Left forelimb (tissue), 1 donor: ENCODE measurements at places on chromosomes 4 and X.

GRCh38 chrX:150454508-150455214, 91.5 kb downstream of the MAMLD1 start:
- no peak for DNase-seq

GRCh38 chr4:1960170-1960825, 48.5 kb downstream of the NELFA start:
- DNase-seq, result no peak

DNA sequence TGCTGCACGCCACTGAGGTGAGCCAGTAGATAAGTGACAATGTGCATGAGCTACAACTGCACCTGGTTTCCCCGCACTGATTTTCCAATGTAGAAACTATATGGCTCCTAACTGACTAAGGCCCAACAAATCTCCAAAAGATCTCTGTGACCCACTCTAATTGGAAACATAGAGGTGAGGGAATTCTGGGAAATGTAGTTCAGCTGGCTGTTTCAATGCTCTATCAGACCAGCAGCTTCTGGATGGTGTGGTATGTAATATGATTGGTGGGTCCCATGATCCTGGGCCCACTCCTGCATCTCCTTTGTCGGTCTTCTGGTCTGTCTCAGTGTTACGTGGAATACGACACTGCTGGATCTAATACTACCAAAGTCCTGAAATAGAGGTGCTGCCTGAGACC, 18.6 kb downstream of the CCDC160 start:
- DNase-seq, result no peak

GRCh38 chr4:136369073-136369472, 1163.2 kb downstream of the PCDH18 start:
- no peak for DNase-seq

- DNase-seq, result no peak
These were observed 5.3 kb downstream of the CRMP1 start for GRCh38 chr4:5887361-5888221.

GRCh38 chr4:144298519-144298918, 158.0 kb upstream of the GYPA start:
- no peak for DNase-seq

GRCh38 chr4:153788051-153788412, 851 bp downstream of the SFRP2 start:
- no peak for DNase-seq

- DNase-seq, result no peak
These were observed 65.3 kb downstream of the EFNB1 start for GRCh38 chrX:68894142-68894512.

GRCh38 chr4:158169931-158170690, 2.7 kb downstream of the GASK1B start:
- DNase-seq, result no peak

- no peak for DNase-seq
These were observed 30.2 kb upstream of the ELF2 start for GRCh38 chr4:139207247-139207646.

GRCh38 chr4:158350161-158350560, 139.9 kb downstream of the TMEM144 start:
- DNase-seq, result no peak

GRCh38 chrX:15158350-15158735, 111.5 kb downstream of the ASB9 start:
- no peak for DNase-seq

DNA sequence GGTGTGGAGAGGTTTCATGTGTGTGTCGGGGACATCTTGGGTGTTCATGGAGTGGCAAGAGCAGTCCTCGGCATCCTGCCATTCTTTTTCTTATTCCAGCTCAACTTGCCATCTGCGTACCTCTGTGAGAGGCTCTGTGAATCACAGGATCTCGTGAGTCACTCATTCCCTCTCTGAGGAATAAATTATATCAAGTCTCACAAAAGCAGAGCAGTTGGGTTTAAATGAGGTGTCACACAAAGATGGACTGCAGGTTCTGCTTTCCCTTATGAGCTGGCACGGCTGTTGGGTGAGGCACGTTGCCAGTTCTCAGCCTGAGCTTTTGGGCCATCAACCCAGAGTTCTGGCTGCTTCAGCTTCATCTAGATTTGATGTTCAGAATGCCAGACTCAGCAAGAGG, 6.8 kb upstream of the OCIAD2 start:
- no peak for DNase-seq

DNA sequence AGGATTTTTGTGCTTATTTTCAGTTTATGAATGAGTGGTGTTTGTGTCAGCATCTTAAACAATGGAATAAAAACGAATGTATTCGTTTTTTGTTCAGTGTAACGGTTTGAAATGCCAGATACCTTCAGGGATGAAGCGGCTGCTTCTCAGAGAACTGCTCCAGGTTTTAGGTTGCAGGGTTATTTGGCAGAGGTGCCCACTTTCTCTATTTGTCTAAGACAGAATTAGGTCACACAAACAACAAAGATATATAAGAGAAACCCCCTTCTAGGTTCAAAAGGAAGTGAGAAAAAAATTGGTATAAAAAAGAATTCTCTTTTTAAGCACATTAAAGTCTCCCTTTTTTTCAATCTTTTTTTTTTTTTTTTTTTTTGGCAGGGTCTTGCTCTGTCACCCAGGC, 98.9 kb downstream of the MFAP3L start:
- no peak for DNase-seq

DNA sequence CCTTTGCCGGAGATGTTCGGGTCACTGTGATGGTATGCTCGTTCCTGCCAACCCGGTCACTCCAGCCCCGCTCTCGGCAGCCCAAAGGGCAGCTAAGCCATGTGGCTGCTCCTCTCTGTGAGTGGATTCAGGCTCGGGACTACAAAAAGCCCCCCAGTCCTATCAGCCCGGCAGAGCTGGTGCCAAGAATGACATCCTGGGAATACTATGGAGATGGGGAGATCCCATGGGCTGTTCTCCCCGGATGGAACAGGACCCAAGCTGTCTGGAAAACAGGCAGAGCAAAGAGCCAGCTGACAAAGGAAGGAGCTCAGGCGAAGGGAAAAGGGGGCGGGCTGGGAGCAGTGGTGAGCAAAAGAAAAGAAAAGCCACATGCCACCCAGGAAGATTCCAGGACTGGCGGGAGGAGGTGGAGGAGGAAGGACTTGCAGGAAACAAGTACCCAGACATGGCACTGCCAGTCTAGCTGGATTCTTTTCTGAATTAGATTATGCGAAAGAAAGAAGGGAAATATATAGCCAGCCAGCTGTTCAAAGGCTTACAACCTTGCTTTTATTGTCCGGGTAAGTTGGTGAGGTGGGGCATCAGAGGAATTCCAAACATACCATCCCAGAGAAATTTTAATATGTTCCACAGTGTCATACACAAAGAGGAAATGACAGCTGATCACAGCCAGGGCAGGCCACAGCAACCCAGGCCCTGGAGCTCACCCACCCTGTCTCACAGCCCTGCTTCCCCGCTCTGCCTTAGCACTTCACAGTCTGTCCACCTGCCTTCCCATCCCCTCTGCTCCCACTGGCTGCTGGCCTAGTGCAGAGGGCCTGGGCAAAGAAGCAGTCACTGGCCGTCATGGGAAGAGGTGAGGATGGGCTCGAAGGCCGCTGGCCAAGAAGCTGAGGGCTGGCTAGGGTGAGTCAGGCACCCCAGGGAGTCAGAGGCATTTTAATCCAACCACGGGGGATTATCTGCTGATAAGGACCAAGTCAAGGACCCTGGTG, 3.4 kb downstream of the NDP start:
- no peak for DNase-seq

DNA sequence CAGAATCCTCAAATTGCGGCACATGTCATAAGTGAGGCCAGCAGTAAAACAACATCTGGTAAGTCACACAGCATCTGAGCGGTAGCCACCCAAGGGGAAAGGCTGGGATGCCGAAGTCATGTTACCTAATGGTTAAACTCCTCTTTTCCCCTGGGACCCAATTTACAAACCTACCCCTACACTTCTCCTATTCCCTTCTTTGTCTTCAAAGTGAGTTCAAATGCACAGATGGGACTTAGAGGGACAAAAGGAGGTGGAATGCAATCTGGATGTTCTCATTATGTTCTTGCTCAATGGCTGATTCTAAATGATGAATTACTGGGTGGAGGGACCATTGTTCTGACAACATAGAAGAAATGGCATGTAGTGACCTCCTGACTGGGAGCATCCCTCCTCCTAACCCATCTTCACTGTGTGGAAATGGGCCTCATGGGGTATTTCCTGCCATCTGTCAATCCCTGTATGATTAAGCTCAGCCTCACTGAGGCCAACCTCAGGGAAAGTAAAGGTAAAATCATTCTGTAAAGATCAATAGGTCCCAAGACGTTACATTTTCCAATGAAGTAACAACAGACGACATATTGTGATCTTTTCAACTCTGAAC, 8.5 kb downstream of the CD40LG start:
- no peak for DNase-seq

GRCh38 chr4:116453127-116453526, 632.2 kb downstream of the TRAM1L1 start:
- DNase-seq, result no peak

GRCh38 chr4:156547891-156548290, 423.7 kb downstream of the PDGFC start:
- DNase-seq, result no peak

DNA sequence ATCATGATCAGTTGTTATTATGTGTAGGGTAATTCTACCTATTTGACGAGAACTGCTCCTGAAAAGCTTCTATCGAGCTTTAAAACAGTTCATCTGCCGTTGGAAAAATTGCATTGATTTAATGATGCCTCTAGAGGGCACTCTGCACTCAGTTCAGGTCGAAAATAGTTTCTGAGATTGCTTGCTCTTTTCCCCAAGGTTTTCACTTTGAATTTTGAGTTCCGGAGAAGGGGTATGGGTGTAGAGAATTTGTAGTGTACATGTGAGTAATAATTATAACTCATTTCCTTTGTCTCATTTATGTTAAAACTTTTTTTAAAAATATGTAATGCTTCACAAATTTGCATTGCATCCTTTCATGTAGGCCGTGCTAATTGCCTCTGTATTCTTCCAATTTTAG, 28.4 kb upstream of the TNIP3 start:
- DNase-seq, result no peak
